Stimulated activated naive CD4-positive, alpha-beta T cell (primary cell): ENCODE measurements at places on chromosomes 7 and 10.

DNA sequence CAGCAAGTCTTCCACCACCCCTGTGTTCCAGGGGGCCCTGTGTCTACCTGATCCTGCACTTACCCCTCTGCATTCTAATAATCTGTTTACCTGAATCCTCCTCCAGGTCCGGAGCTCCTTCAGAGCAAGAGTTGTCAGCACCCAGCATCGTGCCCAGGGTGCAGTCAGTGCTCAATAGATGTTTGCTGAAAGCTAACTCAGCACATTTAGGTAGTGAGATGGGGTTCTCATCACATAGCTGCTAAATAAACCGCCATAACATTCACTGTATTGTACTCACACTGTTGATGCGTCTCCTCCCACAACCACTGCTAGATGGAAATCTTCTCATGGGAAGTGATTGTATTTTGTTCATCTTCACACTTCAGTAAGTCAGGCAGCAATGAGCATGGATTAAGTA, 376.5 kb upstream of the C7orf33 start:
- DNase-seq, result no peak

DNA sequence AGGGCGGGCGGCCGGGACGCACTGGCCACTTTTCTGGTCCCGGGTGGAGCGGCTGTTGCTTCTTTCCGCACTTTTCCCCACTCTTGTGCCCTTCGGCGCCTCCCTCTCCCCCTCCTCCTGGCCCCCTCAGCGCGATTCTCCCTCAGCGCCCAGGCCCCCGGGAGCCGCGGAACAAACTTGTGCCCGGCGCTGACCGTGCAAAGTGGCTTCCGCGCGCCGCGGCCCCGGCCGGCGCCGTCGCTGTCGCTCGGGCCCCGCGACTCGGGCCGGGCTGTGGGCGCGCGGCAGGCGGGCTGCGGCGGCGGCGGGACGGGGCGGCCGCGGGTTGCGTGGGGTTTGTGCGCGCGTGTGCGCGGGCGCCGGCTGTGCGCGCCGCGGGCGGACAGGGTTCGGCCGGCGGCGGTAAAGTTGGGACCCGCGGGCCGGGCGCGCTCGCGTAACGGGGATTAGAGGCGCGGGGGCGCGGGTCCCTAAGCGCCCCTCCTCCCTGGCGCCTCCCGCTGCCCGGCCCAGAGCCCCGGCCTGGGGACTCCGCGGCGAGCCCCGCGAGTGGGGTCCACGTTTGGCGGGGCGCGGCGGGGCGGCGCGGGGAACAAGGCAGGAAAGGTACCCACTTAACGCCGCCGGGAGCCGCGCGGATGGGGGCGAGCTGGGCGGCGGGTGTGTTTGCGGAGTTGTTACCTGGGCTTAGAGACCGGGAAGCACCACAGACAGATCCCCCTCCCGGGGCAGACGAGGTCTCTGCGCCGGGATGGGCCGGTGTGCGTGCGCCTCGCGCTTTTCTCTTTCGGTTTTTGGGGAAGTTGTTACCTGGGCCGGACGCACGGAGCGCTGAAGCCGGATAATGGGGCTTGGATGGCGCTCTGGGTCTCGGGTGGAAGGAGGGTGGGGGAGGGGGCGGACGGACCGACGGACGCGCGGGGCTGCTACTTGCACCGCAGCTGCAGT, 860 bp downstream of the ZEB1 start:
- peak; percentile 66 for DNase-seq

- no peak for DNase-seq
Measured at GRCh38 chr10:53846809-53847208, 954.2 kb downstream of the PCDH15 start.

- no peak for DNase-seq
Measured at GRCh38 chr10:43395571-43396060, 13.4 kb downstream of the HNRNPF start.

DNA sequence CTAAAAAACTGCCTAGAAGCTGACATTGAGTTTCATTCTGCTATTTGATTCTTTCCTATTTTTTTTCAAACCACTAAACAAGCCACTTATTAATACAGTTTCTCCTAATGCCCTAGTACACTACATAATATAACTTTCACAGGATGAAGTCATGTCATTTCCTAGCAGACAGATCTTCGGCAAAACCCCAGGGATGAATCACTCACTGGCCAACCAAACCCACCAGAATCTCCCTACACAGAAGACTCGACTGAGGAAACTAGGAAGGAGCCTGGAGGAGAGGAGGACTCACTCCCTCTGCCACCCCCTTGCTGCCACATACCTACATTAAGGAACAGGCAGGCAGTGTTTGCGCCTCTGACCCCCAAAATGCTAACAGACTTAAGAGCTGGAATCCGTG, 33.4 kb downstream of the XPNPEP1 start:
- no peak for DNase-seq
